ENCODE measurements at places on chromosomes 5 and 9.

DNA sequence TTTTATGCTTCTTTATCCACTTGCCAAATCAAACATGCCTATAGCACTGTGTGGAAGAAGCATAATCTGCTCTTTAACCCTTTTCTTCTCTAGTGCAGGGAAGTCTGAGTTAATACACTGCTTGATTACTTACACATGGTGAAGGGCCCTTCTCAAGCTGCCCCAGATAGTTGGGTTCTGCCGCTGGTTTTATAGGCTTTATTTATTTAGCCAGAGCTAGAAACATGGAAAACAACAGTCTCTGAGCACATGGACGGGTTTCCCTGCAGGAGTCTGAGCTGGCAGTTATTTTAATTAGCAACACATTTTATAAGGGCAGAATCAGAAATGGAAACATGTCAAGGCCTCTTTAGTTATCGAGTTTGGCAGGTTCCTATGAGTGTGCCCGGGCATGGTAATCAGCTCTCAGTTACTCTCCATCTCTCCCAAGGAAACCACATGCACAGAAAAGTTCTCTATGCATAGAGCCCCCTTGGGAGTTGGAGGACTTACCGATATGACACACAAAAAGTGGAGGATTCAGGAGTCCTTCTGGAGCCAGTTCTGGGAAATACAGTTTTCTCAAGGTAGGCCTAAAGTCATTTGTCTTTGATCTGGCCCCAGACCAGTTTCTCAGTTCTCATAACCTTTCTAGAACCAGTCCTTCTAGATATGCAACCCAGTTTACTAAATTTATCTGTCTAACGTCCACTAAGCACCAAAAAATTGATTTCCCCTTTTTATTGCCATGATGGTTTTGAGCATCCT is 564.8 kb downstream of the ACTL7B start:
- no peak for DNase-seq

GRCh38 chr9:114988962-114989599 is 58.7 kb upstream of the TNFSF8 start:
- no peak for DNase-seq

DNA sequence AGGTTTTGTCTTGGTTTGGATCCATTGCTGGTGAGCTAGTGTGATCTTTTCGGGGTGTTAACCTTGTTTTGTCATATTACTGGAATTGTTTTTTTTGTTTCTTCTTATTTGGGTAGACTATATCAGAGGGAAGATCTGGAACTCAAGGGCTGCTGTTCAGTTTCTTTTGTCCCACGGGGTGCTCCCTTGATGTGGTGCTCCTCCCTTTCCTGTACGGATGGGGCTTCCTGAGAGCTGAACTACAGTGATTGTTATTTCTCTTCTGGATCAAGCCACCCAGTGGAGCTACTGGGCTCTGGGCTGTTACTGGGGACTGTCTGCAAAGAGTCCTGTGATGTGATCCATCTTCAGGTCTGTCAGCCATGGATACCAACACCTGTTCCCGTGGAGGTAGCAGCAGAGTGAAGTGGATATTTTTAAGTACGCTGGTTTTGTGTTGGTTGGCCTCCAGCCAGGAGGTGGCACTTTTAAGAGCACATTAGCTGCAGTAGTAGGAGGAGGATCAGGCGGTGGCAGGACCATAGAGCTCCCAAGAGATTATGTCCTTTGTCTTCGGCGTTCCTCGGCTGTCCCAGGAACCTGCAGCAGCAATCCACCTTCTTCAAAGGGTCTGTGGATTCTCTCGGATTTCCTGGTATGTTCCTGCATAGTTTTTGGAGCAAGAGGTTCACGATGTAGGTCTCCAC is 27.2 kb downstream of the SCAMP1 start:
- DNase-seq, result no peak

- no peak for DNase-seq
Measured at GRCh38 chr9:134792627-134793026, 88.0 kb upstream of the FCN2 start.

DNA sequence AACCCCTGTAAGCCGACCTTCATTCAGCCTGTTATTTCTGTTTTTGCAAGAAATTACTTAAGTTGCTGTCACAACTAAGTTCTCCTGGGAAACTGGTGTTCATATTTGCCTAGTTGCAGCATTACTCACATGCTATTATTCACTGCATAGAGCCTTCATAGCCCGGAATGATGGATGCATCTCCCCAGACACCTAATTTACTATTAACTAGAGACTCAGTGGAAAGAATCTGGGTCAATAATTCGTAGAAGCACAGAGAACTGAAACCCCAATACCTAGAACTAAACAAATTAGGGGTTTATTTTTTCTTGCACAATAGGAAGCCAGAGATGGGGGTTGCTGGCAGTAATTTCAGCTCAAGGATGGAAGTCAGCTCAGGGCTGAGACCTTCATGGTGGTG is 45.7 kb upstream of the FAM170A start:
- DNase-seq, result no peak

DNA sequence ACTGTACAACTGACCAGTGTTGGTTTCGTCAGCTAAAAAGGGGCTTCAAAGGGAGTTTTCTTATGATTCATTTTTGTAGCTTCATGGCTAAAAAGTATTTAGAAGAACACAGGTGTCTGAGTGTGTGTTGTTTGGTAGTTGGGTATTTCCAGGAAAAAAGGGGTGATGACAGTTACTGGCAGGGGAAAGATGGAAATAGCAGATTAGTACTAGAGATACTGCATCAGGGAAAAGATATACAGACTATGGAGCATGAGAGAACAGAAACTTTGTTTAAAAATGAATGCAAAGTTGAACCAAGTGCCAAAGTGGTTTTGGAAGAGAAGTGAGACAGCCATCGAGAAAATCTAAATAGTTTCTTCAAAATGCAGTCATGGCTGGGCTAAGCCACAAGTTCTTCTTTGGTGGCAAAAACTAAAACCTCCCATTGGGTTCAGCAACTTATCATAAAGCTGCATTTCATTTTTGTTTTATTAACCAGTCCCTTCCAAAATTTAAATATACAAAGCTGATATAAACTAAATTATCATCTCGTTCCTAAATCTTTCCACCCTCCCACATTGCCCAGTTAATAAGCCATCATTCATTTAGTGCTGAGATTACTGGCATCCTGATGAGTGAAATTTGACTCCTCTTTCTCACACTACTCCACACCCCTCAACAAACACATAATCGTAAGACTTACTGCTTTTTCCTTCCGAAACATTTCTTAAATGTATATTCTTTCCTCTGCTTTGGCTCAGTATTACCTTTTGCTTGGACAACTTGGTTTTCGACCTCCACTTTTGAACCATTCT is 33.5 kb downstream of the ELL2 start:
- DNase-seq, result no peak

DNA sequence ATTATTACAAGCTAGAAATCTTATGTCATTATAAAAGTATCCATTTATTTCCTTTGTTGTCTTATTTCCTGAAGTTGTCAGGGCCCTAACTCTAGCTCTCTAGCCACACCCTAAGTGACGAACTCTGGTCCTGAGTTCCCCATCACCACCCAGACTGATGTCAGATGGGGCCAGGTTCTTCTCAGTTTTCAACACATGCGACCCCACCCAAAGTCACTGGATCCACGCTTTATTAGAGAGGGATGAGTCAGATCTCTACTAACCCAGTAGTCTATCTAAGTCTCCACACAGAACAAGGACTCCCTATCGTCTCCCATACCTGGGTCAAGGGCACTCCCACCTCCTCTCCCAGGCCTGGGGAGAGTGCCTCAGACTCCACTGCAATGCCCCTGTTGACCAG is 6.8 kb upstream of the FEM1C start:
- no peak for DNase-seq

GRCh38 chr5:131679911-131680310 is 44.9 kb upstream of the RAPGEF6 start:
- DNase-seq, result no peak

DNA sequence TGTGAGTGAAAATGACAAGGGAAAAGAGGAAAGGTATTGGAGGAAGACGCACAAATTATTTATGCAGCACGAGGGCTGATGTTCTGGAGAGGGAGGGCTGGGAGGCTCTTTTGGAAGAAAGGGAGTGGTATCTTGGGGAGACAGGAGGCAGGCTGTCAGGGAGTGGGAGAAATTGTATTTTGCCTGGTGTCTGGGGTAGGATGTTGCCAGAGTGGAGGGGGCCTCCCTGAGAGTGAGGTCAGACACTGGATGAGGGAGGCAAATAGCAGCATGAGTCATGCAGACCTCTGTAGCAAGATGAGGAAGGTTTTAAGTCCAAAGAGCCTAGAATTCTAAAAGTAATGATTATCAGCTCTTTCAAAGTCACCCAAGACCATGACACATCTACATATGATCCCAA is 158.0 kb downstream of the DMRT2 start:
- DNase-seq, result no peak

DNA sequence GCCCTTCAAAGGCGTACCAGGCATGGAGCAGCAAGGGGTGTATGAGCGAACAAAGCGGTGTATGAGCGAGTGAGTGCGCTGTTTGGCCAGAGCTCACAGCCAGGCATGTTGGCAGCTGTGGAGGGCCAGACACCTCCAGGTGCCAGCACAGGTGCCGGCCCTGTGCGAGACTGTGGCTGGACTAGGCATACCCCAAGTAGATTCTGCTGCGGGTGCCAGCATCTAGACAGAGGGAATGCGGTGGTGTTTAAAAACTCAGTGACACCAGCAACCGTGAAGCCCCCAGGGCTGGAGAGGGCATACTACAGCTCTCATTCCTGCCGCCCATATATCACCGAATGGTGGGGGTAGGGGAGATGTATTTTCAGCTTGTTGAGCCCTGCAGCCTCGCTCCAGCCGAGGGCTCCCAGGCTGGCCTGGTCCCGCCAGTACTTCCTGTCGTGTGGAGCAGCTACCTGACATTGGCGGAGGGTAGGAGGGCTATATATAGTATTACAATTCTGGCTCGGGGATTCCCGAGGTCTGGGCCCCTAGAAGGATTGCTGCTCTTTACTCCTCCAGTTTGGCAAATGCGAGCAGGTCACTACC is 1829.6 kb upstream of the NUDT12 start:
- no peak for DNase-seq

- no peak for DNase-seq
Measured at GRCh38 chr9:3151672-3152576, 308.0 kb upstream of the PUM3 start.

DNA sequence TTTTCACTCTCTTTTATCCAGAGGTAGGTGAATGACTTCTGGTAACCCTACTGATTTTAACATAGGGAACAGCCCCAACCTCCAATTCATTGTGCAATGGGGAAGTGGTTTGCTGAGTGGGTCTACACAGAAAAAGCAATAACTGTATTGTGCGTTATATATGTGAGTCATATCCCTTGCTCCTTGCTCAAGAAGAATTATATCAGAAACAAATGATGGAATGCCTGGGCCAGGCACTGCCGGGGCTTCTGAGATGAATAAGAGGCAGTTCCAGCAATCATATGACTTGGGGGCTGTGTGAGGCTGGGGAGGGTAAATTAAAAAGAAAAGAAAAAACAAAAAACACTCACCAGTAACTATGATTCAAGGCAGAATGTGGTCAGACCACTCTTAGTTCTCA is 79.2 kb upstream of the ABCA1 start:
- peak; percentile 35 for DNase-seq

DNA sequence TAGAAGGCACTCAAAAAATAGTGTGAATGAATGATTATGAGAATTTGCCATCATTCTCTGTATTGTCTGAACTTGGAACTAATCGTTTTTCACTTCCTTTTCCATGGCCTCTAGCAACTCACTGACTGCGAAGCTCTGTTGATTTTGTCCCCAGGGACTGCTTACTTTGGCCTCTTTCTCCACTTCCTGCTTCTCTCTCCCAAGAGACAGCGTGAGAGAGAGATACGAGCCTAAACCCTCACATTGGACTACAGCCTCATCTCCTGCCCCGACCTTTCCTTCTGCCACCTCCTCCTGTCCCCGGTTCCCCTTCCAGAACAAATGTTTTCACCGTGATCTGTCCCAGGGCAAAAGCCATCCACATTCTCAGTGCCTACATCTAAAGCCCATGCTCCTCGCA is 300.8 kb upstream of the PANK3 start:
- DNase-seq, result no peak

DNA sequence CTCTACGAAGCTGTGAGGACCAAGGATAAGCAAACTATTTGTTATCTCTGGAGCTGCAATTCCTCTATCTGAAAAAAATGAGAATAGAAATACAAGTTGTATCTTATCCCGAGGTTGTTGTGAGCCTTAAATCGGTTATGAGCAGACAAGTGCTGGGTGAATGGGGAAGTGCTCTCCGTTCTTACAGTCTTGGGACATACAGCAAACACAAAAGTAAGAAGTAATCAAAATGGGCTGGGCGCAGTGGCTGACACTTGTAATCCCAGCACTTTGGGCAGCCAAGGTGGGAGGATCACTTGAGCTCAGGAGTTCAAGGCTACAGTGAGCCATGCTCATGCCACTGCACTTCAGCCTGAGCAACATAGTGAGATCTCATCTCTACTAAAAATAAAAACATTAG is 31.7 kb downstream of the ITK start:
- DNase-seq, result no peak

- DNase-seq, result no peak
Measured at GRCh38 chr5:93503598-93504067, 77.4 kb downstream of the NR2F1-AS1 start.

DNA sequence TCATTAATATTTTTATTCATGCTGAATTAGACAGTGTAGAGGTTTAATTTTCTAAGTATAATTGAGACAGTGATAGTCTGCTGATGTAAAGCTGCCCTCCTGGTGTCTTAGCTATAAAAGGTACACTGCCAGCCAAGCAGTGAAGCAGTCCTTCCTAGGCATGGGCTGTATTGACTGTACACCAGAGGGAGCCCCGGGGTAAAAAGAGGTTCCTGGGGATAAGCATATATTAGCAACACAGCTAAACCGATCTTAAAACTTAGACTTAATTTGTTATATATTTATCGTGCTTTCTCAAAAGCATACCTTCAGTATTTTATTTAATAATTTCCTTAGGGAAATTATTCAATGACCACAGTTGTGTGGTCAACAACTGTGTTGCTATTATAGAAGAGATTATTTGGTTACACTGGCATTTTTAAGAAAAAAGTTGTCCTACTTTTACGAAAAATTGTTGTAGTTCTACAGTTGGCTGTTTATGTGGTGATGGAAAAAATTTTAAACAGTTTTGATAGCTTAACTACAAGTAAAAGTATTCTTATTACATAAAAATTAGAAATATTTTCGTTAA is 68.8 kb downstream of the ELL2 start:
- DNase-seq, result no peak
